ENCODE measurements at places on chromosomes 6 and 20. TPM values are rescaled to one million over a fixed set of nuclear protein-coding genes. Genes with fewer than 3 reads are reported as not detected.

Gene UNC5CL
- total RNA-seq = 2.3 TPM

Gene STX11
- 17.7 TPM for total RNA-seq

Gene FLRT3
- not detected for total RNA-seq

Gene MATN4
- not detected for total RNA-seq

Measured in CD8-positive, alpha-beta T cell (primary cell).